ENCODE measurements at places on chromosomes 16 and 17. TPM values are rescaled to one million over a fixed set of nuclear protein-coding genes. Genes with fewer than 3 reads are reported as not detected.

USP6 gene
- not detected for total RNA-seq

CLUH gene
- 148 TPM for total RNA-seq

DNA sequence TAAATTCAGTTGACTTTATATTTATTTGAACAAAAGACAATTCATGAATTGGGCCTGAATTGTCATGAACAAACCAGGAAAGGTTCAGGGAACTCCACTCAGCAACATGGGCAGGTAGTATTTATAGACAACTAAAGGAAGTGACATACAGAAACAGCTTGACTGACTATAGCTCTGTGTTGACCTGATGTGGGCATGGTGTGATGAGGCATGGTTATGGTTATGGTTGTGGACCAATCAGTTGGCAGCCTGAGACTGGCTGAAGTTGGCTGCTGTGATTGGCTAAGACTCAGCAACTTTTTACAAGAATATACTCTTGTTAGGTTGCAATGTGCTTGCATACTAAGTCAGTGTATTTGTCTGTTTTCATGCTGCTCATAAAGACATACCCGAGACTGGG lies 108.4 kb downstream of the HS3ST3B1 start:
- DNase-seq: no peak

- DNase-seq: no peak
Measured at GRCh38 chr17:57675427-57676387, 69.4 kb downstream of the CCDC182 start.

DNA sequence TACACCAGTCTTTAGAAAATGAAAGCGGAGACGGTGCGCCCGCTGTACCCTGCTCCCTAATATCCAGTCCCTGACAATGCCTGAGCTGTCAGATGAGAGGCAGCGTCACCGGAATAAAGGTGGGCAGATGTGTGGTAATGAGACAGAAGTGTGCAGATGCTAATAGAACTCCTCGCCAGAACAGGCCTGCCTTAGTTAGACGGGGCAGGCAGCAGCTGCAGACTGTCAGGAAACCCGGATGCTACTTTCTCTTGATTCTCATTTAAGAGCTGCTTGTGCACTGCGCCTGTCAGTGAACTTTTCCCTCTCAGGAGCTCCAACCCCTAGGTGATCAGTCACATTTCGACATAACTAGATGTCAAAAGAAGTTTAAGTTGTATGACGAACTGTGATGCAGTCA lies 221.8 kb upstream of the IRX3 start:
- DNase-seq: no peak

DNA sequence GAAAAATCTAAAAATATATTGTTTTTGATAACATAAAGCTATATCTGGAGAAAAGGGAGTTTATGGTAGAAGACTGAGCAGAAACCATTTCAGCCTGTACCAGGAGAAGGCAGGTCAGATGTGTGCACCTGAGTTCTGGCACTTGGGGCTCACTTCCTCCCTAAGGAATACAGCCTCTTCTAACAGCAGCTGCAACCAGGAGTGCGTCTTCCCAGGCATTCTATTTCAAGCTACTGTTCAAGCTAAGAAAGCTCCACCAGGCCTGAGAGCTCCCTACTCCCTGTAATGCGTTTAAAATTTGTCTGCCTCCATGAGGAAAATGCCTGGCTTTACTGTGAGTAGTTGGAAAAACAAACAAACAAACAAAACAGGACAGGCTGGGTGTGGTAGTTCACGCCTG lies 96.1 kb downstream of the ZNF778 start:
- no peak for DNase-seq
